ENCODE measurements at places on chromosomes 11 and 22.

- DNase-seq: no peak
Measured at GRCh38 chr22:39958949-39959639, 1.1 kb upstream of the TMA7B start.

DNA sequence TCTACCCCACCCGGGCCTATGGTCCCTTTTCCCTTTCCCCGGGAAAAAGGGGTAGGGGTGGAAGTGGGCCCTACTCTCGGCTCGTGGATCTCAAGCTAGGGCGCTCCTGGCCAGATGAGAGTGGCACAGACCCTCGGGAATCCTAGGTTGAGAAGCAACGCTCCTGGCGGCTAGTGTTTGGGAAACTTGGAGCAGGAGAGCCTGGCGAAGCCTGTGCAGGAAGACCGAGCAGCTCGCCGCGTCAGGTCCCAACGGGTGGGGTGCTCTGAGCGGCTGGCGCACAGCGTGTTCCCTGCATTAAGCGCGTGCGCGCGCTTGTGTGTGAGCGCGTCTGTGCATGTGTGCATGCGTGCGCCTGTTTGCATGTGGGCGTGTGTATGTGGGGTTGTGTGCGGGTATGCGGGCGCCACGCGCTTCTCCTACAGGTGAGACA lies 7.1 kb upstream of the FLI1 start:
- no peak for DNase-seq

DNA sequence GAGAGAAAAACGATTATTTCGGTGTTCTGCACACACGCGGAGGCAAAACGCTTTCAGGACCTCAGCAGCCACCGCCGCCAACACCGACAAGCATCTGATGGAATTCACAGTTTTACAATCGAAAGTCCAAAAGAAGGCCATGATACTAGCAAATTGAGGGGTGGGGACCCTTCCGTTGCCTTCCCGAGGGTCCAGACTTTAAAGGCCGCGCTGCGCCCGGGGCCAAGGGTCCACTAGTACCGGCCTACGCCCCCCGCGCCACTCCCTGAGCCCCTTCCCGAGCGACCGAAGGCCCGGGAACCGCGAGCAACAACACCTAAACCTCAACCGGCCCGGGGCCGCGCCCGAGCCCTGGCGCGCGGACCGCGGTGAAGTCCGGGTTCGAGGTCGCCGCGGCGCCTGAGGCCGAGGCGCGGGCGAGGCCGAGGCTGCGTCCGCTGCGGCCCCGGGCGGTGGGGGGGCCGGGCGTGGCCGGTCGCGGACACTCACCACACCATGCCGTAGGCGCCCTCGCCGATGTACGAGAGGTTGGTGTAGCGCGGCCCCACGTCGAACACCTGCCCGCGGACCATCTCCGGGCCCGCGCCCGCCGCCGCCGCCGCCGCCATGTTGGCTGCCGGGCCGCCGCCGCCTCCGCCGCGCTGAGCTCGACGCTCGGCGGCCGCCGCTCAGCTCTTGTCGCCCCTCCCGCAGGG lies 465 bp downstream of the MAPK1 start:
- DNase-seq: no peak

DNA sequence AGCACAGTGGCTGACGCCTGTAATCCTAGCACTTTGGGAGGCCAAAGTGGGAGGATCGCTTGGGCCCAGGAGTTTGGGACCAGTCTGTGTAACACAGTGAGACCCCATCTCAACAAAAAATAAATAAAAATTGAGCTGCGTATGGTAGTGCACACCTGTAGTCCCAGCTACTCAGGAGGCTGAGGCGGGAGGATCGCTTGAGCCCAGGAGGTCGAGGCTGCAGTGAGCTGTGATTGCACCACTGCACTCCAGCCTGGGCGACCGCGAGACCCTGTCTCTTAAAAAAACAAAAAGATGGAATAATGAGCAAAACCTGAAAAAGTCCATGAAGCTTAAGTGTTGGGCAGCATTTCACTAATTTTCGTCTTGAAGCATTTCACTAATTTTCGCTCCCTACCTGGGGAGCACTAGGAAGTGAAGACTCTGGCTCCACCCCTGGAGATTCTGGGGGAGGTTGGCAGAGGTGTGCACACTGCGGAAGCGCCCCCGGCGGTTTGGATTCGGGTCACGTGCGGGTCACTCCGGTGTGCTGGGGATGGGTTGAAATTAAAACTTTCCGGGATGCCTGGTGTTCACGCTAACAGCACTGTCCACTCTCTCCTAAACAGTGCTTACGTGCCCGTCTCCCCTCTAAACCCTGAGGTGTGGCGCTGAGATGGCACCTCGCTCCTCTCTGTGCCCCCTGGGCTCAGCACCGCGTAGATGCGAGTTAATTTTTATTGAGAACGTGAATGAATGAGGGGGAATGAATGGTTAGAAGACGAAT lies 906 bp upstream of the NAA40 start:
- DNase-seq: no peak

- DNase-seq: no peak
Measured at GRCh38 chr11:62880231-62880802, 379 bp upstream of the SLC3A2 start.

GRCh38 chr11:17543041-17543440 lies 1.2 kb downstream of the USH1C start:
- no peak for DNase-seq

GRCh38 chr11:107018902-107019493 lies 722 bp upstream of the GUCY1A2 start:
- no peak for DNase-seq

DNA sequence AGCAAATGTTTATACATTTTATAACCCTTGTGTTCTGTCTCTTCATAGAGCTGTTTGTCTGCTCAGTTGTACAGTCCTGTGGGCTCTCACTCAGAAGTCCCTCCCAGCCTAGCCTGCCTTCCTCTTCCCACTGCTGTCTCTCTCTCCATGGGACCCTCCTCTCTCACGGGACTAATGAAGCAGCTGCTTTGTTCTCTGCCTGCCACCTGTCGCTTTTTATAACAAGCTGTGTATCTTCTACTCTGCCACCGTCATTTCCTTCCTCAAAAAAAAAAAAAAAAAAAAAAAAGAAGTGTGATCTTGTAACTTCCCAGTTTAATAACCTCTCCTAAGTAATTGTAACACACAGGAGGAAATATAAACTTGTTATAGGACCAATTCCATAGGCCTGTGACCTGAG lies 92.2 kb upstream of the ALKBH3 start:
- DNase-seq: no peak

- DNase-seq: no peak
Measured at GRCh38 chr11:33920838-33921613, 29.1 kb upstream of the LMO2 start.

GRCh38 chr22:44901301-44901700 lies 108.5 kb downstream of the PHF21B start:
- no peak for DNase-seq

GRCh38 chr11:115848080-115848479 lies 343.9 kb upstream of the CADM1 start:
- no peak for DNase-seq

GRCh38 chr11:133243832-133244231 lies 288.5 kb downstream of the OPCML start:
- DNase-seq: no peak

- no peak for DNase-seq
Measured at GRCh38 chr11:35248558-35249323, 109.8 kb downstream of the CD44 start.

GRCh38 chr11:22491555-22492225 lies 133.9 kb downstream of the FANCF start:
- no peak for DNase-seq

GRCh38 chr11:122209619-122210366 lies 93.8 kb upstream of the BLID start:
- DNase-seq: no peak

GRCh38 chr11:122183933-122184332 lies 67.9 kb upstream of the BLID start:
- DNase-seq: no peak

DNA sequence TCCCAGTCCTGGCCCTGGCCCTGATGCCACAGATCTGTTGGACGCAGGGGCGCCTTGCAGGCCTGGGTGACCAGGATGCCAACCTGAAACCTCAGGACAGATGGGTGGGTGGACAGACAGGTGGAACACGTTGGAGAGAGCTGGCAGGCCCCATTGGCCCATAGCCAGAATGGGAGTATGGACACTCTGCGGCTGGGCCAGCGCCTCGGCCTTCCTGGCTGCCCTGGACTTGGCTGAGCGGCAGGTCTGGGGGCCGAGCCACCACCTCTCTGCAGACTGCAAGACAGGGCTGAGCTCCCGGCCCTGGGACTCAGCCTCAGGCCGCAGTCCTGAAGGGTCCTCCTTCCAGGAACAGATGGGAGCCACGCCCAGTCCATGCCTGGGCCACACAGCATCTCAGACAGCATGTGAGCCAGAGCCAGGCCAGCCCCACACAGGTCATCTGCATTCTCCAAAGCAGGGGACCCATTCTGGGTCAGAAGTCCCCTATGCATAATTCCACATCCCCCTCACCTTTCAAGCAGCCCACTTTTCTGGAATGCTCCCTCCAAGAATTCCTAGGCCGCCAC lies 14.1 kb downstream of the WNT7B start:
- no peak for DNase-seq

DNA sequence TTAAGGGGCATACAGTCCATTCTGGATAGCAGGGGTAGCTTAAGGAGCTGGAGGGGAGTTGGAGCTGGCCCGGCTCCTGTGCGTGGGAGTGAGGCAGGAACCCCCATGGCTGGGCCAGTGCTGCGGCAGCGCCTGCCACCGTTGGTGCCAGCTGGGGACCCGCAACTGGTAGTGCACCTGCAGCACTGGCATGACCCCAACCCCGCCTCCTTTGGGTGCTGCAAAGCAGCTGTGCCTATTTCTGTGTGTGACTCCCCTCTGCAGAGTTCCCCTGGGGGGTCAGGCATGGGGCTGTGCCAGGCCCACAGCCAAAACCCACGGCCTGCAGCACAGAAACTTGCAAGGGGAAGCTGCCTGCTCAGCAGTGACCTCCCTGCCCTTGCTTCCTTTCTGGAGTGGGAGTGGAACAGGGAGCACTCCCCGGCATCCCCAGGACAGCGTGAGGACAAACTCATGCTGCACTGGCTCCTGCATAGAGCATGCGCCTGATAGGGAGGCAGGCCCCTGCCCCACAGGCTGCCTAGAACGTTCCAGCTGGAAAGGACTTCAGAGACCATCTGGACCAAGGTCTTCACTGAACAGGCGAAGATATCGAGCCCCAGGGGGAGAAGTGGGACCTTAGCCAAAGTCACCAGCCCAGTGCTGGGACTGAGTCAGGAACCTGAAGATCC lies 26.2 kb upstream of the RAB1B start:
- no peak for DNase-seq

GRCh38 chr22:27995801-27996528 lies 76.9 kb upstream of the PITPNB start:
- DNase-seq: no peak

DNA sequence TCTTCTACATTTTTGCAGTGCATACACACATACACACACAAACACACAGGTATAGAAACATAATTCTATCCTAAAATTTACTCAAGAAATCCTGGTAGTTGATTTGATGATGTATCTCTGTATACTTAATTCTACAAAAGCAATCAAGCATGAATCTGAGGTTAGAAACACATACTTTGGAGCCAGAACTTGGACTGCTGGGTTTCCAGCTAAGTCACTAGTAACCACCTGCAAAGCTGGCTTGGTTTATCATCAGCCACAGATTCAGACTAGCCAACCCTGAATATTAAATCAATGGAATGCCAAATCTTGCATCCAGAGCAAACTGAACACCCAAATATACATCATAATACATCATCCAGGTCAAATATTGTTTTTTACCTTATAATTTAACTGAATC lies 24.8 kb upstream of the POU2AF2 start:
- DNase-seq: no peak

DNA sequence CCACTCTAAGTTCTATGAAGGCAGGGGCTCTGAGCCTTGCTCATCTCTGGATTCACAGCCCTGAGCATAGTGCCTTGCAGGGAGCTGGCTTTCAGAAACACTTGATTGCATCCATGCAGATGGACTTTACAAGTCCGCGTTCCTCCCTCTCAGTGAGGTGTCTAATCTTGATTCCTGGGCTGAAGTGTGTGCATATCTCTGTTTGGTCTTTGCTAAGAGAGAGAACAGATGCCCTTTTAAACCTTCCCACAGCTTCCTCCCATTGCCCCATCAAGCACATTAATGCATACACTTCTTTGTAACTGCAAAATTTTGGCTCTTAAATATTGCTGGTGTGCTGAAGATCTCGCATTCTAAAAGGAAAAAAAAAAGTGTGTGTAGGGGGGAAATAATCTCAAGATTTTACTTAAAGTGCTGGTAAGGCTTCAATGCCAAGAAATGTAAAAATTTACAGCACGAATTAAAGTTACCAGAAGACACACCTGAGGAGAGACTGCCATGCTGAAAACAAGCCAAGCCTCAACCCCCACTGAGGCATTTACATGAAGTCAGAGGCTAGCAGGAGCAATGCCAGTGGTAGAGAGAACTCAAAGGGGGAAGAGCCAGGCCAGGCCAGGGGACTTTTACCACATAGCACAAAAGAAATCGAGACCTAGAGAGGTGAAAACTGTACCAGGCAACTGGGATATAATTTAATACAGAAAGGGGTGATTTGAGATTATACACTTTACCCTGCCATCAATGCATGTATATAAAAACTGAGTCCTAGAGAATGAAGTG lies 492.1 kb downstream of the SOX6 start:
- no peak for DNase-seq

DNA sequence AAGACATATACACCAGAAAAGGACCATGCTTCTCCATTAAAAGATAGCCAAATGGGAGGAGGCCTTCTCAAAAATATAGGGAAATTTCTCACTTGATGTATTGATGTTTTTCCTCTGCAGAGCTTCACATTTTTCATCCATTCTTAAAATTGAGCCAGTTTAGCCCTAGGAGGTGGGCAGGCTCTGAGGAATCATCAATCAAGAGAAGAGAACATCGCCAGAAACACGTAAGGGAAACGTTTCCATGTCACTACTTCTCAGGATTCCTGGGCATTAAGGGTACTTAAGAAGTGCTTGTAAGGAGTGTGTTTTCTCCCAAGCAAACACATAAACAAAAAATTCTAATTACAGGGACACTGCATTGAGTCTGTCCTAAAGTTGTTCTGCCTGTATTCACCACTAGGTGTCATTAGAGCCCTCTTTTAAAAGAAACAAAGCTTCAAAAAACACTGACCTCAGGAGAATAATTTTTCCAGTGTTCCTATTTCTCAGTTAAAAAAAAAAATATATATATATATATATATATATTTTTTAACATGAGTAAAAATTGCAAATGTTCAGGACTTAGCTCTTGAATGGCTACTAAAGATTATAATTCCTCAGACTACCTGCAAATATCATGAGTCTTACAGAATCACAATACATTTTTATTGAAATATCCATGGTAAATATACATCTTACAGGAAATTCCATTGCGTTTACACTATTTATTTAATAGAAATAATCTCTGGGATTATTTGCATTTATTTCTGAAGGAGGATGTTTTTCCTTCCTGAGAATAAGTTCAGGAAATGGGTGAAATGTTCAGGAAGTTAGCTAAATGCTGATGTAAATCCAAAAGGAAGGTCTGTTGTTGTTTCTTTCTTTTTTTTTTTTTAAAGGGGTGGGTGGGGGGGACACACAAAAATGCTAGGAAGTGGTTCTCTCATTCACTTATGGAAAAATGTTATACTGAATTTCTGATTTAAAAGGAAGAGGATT lies 16.0 kb downstream of the FZD4 start:
- peak; percentile 43 for DNase-seq
